ENCODE measurements at places on chromosomes 12 and 14.

GRCh38 chr14:85280074-85280473 lies 249.9 kb upstream of the FLRT2 start:
- H3K4me1 ChIP-seq: no peaks in the 10 kb centered on the region
- DNase-seq: no peak
- H3K27me3 ChIP-seq: no peaks in the 10 kb centered on the region
- H3K4me3 ChIP-seq: no peak overlapping the region

GRCh38 chr12:91617818-91618217 lies 435.2 kb upstream of the DCN start:
- no peaks in the 10 kb centered on the region for H3K4me1 ChIP-seq
- no peak overlapping the region for H3K27ac ChIP-seq
- no peaks in the 10 kb centered on the region for H3K36me3 ChIP-seq
- no peak overlapping the region for H3K4me3 ChIP-seq
- DNase-seq: no peak

DNA sequence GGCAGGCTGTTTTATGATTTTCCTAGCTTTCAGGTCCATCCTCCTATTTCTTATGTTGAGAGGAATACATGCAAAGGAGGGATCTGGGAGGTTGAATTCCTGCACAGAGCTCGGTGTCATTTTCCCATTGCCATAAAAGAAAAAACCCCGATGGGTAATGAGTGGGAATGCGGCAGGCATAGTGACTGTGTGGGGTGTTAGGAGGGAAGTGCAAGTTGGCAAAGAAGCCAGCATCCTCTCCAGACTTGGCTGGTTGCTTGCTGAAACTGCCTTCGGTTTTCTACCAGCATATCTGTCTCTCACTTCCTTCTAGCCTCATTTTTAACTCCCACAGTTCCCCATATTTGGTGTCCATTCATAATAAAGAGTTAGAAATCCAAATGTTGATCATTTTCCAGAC lies 1046.1 kb downstream of the SLC6A15 start:
- no peaks in the 10 kb centered on the region for H3K36me3 ChIP-seq
- H3K4me1 ChIP-seq: no peaks in the 10 kb centered on the region
- no peak overlapping the region for H3K27ac ChIP-seq
- no peak for DNase-seq
- no peaks in the 10 kb centered on the region for H3K27me3 ChIP-seq

GRCh38 chr12:97821806-97822205 lies 359.2 kb downstream of the RMST start:
- no peak for DNase-seq
- no peak overlapping the region for H3K4me3 ChIP-seq
- H3K27ac ChIP-seq: no peak overlapping the region
- H3K27me3 ChIP-seq: no peaks in the 10 kb centered on the region
- no peaks in the 10 kb centered on the region for H3K36me3 ChIP-seq

DNA sequence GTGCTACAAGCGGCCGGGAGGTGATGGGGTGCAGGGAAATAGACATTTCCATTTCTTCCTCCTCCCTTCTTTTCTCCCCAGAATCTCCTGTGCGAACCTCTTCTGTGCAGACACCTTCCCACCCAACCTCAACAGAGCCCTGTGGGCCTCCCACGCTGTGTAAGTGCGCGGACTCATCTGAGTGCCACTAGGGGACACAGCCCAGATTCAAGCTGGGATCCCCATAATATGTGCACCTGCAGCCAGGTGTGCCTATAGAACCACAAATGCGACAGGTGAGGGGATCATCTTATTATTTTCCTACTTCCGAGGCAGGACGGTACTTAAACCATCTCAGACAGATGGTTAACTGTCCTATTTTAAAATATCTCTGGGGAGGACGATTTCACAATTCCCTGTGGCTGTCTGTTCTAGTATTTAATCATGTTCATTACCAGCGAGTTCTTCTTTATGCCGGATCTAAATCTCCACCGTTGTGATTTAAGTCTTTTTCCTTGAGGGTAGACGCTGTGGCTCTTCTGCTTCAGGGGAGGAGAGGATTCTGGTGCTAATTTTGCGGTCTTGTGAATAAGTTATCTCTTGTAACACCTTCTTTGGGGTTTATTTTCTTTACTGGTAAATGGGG lies 17.2 kb upstream of the CACNA1C start:
- H3K4me3 ChIP-seq: peak overlapping the region; percentile 58
- DNase-seq: no peak
- H3K4me1 ChIP-seq: no peaks in the 10 kb centered on the region
- no peak overlapping the region for H3K27ac ChIP-seq
- no peaks in the 10 kb centered on the region for H3K36me3 ChIP-seq

GRCh38 chr14:76810953-76811400 lies 1.7 kb downstream of the ANGEL1 start:
- H3K27ac ChIP-seq: peak overlapping the region; percentile 86
- H3K4me1 ChIP-seq: peaks cover 9% of the 10 kb centered on the region
- H3K27me3 ChIP-seq: no peaks in the 10 kb centered on the region
- no peak for DNase-seq
- H3K36me3 ChIP-seq: no peaks in the 10 kb centered on the region

DNA sequence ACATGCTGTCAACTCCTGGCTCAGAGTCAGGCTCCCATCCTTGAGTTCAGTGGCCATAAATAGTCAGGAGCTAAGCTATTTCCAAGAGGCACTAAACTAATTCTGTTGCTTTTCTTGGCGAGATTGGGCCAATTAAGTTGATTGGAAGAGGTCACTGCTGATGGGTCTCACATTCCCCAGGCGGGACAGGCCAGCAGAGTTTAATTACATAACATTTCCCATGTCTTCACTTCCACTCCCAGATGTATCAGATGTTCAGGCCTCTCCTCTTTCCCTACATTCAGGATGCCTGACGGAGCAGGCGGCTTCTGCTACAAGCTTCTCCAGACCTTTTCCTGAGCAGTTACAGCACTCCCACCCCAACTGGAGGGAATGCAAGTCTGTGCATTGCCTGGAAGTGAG lies 5.3 kb downstream of the NTF3 start:
- H3K4me3 ChIP-seq: no peak overlapping the region
- DNase-seq: no peak
- H3K27ac ChIP-seq: no peak overlapping the region
- peaks cover 6% of the 10 kb centered on the region for H3K4me1 ChIP-seq
- H3K27me3 ChIP-seq: peaks cover 6% of the 10 kb centered on the region
- no peaks in the 10 kb centered on the region for H3K36me3 ChIP-seq

GRCh38 chr12:50110127-50110761 lies 1.8 kb upstream of the COX14 start:
- H3K27ac ChIP-seq: peak overlapping the region; percentile 99
- peaks cover 12% of the 10 kb centered on the region for H3K4me1 ChIP-seq
- no peaks in the 10 kb centered on the region for H3K27me3 ChIP-seq
- peak; percentile 47 for DNase-seq
- no peaks in the 10 kb centered on the region for H3K36me3 ChIP-seq

DNA sequence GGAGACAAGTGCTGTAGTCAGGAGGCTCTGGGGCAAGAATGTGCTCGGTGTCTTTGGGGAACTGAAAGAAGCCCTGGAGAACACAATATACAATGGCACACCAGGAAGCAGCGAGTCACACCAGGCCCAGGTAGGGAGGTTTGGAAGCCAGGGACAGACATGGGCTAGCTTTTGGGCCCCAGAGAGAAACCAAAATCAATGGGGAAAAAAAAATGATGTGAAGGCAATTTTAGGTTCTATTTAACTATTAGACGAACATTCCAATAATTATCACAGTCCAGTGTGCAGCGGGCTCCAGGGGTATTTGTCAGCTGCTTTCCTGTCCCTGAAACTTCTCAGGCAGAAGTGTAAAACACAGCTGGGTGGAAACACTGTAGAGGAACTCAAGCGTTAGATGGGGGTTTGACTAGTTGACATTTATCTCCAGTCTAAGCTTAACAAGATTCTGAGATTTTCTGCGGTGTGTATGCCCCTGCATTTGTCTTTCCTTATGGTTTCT lies 21.8 kb upstream of the EGLN3 start:
- no peaks in the 10 kb centered on the region for H3K27me3 ChIP-seq
- no peak for DNase-seq
- no peaks in the 10 kb centered on the region for H3K36me3 ChIP-seq
- H3K4me1 ChIP-seq: no peaks in the 10 kb centered on the region

DNA sequence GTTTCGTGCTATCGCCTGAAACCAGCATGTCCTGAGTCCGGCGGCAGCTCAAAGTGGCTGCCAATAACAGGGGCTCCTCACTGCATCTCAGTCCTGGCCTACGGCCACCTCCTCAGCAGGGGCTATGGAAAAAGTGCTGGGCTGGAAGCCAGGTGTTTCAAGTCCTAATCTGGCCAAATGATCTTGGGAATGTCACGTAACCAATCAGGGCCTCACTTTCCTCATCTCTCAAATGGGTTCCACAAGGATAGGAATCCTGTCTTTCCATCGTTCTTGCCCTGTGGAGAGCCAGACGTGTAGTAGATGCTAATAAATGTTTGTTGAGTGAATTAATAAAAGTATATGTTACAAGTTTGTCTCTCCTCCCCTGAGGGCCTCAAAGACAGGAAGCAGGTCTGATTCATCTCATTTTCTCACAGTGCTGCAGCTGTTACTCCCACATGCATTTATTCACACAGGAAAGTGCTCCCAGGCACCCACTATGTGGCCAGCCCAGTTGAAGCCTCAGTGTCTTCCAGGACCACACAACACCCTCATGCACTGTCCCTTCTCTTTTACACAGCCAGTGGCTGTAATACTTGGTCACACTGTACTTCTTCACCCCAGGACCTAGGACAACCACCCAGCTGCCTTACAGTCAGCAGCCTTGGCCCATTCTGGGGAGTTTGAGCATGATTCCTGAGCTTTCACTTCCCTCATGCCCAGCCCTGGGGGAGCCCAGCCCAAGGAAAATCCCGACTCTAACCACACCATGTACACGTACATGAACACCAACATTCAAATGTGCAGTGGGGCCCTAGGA lies 5.0 kb downstream of the CMKLR1 start:
- no peaks in the 10 kb centered on the region for H3K4me1 ChIP-seq
- H3K27me3 ChIP-seq: no peaks in the 10 kb centered on the region
- H3K4me3 ChIP-seq: no peak overlapping the region
- no peak for DNase-seq

DNA sequence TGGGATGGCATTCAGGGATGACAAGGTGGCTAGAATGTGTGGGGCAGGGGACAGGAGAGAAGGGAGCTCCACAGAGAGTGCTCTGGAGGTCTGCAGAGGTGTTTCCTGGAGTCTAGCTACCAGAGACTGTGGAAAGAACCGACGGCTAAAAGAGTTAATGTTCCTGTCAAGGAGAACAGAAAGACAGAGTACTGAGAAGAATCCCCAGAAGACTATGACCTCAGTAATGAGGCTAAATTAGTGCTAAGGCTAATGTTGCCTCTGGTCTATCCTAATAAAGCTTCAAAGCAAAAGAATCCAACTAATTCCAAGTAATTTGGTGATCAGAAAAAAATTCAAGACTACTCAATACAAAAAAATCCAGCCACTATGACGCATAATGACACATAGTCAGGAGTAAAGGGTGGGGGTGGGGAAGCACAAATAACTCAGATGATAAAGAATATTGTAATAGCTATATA lies 44.7 kb downstream of the FERMT2 start:
- H3K36me3 ChIP-seq: no peaks in the 10 kb centered on the region
- H3K4me1 ChIP-seq: no peaks in the 10 kb centered on the region
- no peak for DNase-seq
- H3K27me3 ChIP-seq: no peaks in the 10 kb centered on the region
- H3K27ac ChIP-seq: peak overlapping the region; percentile 41

- H3K36me3 ChIP-seq: no peaks in the 10 kb centered on the region
- DNase-seq: no peak
- H3K4me1 ChIP-seq: peaks cover 12% of the 10 kb centered on the region
- H3K27ac ChIP-seq: peak overlapping the region; percentile 92
- no peaks in the 10 kb centered on the region for H3K27me3 ChIP-seq
- H3K4me3 ChIP-seq: no peak overlapping the region
These were observed 220.7 kb downstream of the PPM1H start for GRCh38 chr12:62714181-62714773.

DNA sequence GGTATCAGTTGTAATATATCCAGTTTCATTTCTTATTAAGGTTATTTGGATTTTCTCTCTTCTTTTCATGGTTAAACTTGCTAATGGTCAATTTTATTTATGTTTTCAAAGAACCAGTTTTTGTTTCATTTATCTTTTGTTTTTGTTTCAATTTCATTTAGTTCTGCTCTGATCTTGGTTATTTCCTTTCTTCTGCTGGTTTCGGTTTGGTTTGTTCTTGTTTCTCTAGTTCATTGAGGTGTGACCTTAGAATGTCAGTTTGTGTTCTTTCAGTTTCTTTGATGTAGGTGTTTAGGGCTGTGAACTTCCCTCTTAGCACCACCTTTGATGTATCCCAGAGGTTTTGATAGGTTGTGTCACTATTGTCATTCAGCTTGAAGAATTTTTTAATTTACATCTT lies 145.6 kb upstream of the SLCO1B1 start:
- no peaks in the 10 kb centered on the region for H3K36me3 ChIP-seq
- no peaks in the 10 kb centered on the region for H3K4me1 ChIP-seq
- no peak overlapping the region for H3K4me3 ChIP-seq
- no peak overlapping the region for H3K27ac ChIP-seq
